Esophagus muscularis mucosa (tissue), 4 donors: ENCODE measurements at places on chromosomes 13 and 19.
A peak's percentile ranks its signal among the peaks of the same experiment; 100 is the strongest.

DNA sequence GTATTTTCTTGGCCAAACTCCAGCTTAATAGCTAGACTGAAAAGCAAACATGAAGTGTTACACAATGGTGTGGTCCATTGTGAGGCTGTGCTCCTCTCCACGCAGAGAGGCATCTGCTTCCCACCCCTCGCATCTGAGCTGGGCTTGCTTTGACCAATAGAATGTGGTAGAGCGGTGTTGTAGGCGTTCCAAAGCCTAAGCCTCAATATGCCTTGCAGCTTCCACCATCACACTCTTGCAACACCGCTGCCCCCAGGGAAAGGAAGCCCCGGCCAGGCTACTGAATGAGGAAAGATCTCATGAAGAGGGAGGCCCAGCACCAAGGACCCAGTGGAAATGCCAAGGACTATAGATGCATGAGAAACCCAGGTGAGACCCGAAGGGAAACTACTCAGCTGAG is 9.4 kb downstream of the FLT1 start:
- DNase-seq = peak; percentile 57

DNA sequence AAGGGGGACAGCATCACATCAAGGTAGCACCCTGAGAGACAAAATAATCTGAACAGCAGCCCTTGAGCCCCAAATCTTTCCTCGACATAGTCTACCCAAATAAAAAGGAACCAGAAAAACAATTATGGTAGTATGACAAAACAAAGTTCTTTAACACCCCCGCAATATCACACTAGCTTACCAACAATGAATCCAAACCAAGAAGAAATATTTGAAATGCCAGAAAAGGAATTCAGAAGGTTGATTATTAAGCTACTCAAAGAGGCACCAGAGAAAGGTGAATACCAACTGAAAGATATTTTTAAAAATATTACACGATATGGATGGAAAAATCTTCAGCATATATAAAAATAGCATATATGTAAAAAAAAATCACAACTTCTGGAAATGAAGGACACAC is 252.9 kb upstream of the SLITRK6 start:
- DNase-seq = no peak

DNA sequence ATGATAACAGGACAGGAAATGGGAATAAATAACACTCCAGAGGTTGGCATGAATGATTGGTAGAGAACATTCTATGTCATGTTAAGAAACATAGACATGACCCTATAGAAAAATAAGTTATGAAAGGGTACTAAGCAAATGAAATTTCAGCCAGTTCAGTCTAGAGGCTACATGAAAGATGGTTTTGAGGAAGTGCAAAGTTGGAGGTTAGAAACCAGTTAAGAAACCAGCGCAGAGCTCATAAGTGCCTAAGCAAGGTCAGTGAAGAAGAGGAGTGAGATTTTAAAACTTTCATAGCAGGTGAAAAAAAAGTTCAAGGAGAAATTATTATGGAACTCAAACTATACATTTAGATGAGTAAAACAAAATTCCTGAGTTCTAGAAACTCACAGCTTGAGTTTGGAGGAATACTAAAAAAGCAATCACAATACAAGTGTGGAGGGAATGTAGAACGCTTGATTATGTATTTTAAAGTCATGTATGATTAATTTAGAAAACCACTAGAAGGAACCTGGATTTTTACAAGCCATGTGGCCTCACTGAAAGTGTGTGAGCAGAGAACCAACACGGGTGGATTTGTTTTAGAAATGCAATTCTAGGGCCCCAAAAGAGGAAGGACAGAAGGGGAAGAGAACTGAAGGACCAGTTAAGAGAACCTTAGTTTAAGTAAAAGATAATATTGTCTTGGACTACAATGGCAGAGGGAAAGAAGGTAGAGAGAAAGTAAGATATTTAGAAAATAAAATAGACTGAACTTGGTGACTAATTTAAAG is 162.4 kb downstream of the PCDH20 start:
- DNase-seq = no peak

GRCh38 chr19:48999481-49000325 is 6.0 kb downstream of the RUVBL2 start:
- no peak for DNase-seq

GRCh38 chr13:77981281-77981881 is 62.8 kb upstream of the EDNRB start:
- DNase-seq = no peak
